NCI-H69 (cell line): ENCODE measurements at places on chromosomes 16 and 17.
A peak's percentile ranks its signal among the peaks of the same experiment; 100 is the strongest.

GRCh38 chr16:68396481-68396880 is 51.8 kb downstream of the SMPD3 start:
- peak; percentile 31 for DNase-seq

DNA sequence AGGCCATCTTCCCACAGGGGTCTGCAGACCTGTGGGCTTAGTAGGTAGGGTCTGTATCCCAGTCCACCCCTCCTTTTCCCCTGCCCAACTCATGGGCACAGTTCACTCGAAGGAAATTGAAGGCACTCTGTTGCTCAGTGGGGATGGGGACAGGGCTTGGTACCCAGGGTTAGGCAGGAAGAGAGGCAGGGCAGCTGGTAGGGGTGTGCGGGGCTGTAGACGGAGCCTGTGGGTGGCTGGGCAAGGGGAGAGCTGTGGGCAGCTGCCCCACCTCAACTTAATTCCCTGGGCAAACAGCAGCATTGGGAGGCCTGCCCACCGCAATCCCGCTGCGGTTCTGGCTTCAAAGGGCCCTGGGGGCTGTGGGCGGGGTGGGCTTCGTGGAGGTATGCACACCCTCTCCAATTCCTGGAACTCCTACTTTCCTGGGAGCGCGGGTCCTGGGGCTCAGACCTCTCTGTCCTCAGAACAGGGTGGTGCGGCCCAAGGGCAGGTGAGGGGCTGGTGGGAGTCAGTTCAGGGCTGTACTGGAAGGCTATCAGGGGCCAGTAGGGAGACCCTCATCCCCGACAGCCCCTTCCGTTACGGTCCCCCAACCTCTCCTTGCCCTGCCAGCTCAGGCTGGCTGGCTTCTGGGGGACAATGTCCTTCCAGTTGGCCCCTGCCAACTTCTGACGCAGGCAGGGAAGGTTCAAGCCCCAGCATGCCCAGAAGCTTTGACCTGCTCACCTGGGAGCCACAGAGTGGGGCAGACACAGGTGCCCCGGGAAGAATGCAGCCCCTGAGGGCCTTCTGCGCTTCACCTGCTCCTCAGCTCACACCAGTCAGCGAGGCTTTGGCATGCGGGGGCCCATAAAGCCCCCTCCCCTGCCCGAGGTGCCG is 9.1 kb downstream of the FOXJ1 start:
- no peak for DNase-seq

GRCh38 chr17:43936434-43936833 is 5.8 kb downstream of the PPY start:
- DNase-seq, result no peak

DNA sequence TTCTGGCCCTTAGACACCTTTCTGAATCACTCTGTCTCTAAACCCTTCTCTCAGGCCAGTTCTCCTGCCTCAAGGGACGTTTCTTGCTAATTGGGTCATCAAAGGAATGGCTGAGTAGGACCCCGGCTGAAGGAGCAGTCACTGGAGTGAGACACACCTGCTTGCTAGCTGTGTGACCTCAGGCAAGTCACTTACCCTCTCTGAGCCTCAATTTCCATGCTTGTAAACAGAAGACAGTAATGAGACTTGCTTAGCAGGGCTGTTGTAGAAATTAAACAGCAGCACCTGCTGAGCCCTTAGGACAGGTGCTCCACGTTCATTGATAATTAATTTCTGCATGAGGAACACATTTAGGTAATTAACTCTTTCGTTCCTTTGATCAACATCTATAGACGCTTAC is 6.8 kb downstream of the CIBAR2 start:
- DNase-seq, result no peak

- no peak for DNase-seq
Measured at GRCh38 chr16:80707686-80708085, 96.7 kb downstream of the CDYL2 start.

- DNase-seq, result no peak
Measured at GRCh38 chr17:77694391-77695363, 263.8 kb upstream of the TNRC6C start.

DNA sequence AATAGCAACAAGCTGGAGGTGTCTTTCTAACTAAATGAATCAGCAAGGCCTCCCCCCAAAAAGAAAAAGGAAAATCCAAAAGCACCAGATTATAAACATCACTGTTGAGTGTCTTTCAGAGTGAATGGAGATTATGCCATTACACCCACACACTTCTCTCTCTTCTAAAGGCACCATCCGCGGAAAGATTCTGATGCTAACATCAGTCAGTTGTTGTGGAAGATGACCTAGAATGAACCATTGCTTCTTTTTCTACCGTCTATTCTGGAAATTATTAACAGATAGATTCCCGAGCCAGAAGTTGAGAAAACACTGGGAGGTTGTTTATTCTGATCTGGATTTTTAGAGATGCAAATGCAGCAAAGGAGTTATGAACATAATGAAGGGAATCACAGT is 60.9 kb upstream of the FAM20A start:
- DNase-seq, result no peak

DNA sequence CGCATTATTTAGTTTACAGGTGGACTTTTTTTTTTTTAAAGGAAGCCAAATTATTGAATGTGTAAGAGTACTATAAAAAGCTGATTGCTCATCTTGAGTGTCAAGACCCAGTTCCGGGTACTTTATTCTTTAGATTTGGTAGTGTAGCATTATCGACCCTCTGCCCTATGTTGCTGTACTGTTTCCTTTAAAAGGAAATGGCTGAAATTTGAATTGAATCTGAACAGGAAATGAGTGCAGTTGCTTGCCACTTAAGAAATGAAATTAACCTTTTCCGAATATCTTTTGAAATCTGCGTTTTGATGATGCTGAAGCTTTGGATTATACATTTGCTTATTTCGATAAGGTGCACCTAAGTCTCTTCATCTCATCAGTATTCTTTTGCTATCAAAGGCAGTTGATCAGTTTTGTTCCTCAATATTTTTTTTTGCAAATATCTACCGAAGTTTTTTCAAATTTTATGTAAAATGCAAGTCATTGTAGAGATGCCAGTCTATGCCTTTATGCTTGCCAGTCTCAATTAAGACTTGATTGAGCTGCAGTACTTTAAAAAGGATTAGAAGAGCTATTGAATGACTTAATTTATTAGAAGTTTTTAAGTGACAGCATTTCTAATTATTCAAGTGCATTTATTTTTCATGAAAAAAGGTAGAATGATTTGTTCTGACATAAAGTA is 1.8 kb downstream of the GGNBP2 start:
- peak; percentile 43 for DNase-seq

- peak; percentile 69 for DNase-seq
Measured at GRCh38 chr16:31105677-31106213, 2.4 kb upstream of the BCKDK start.

DNA sequence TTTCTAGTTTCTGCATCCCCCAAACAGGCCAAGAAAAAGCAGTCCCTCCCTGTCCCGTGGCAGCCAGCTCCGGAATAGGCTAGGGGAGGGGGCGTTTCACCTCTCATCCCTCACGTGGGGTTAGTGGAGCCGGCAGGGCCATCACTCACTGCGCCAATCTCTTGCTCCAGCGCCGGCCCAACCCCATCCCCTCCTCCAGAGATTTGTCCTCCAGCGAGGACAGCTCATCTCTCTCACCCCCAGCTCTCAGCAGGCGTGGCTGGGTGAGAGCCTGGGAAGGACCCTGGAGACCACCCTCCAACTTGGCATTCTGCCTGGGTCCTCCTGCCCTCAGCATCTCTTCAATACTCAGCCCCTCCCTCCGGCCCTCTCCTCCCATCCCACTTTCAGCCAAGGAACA is 74.1 kb downstream of the TMEM132E start:
- DNase-seq, result no peak

- DNase-seq, result peak; percentile 94
Measured at GRCh38 chr17:72031219-72031884, 89.5 kb upstream of the SOX9 start.

DNA sequence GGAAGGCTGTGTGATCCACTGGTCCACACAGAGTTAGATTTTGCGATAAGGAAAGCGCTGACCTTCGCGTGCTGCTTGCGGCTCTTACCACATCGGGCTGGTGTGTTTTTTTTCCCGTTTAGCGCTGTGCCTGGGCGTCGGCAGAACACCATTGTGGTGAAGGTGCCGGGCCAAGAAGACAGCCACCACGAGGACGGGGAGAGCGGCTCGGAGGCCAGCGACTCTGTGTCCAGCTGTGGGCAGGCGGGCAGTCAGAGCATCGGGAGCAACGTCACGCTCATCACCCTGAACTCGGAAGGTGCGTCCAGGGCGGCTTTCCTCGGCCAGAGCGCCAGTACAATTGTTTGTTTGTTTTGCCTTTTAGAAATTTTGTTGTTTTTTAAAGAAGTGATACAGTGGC is 54.7 kb downstream of the BANP start:
- DNase-seq, result no peak

- DNase-seq, result no peak
Measured at GRCh38 chr17:74659889-74660288, 36.4 kb upstream of the CD300E start.

DNA sequence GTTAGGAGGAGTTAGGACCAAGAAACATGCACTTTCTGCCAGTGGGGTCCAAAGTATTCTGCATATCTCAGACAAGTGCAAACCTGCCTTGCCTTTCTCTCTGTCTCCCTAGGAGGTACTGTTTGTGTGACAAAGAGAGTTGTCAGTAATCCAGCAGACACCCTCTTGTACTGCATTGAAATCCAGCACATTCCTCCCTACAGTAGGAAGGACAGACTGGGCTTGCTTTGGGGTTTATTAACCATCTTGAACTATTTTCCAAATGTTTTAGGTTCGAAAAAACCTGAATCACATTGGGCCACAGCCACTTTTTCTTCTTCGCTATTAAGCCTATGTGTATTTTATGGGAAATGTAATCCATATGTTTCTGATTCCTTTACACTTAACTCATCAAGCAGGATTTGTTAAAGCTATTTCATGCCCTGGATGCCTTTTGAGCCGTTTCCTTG is 204.2 kb upstream of the KCNJ16 start:
- peak; percentile 54 for DNase-seq

GRCh38 chr16:89572073-89572484 is 3.5 kb upstream of the CPNE7 start:
- DNase-seq, result no peak

GRCh38 chr17:38702916-38703741 is 1.9 kb upstream of the MLLT6 start:
- DNase-seq, result peak; percentile 52

GRCh38 chr16:79587296-79587695 is 13.2 kb downstream of the MAF start:
- no peak for DNase-seq

DNA sequence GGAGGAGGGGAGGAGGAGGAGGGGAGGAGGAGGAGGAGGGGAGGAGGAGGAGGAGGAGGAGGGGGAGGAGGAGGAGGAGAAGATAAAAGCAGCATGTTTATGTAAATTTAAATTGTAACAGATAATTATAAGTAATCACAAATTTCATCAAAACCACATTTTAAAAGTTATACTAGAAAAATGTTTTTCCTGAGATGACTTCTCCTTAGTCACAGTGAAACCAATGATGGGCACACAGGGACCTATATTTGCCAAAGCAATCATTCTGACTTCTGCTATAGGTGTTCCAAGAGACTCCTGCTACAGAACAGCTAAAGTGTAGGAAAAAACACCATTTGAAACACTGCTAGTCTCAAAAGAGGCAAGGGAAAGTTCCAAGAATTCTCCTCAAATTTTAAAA is 66.4 kb downstream of the CEP95 start:
- DNase-seq, result no peak

DNA sequence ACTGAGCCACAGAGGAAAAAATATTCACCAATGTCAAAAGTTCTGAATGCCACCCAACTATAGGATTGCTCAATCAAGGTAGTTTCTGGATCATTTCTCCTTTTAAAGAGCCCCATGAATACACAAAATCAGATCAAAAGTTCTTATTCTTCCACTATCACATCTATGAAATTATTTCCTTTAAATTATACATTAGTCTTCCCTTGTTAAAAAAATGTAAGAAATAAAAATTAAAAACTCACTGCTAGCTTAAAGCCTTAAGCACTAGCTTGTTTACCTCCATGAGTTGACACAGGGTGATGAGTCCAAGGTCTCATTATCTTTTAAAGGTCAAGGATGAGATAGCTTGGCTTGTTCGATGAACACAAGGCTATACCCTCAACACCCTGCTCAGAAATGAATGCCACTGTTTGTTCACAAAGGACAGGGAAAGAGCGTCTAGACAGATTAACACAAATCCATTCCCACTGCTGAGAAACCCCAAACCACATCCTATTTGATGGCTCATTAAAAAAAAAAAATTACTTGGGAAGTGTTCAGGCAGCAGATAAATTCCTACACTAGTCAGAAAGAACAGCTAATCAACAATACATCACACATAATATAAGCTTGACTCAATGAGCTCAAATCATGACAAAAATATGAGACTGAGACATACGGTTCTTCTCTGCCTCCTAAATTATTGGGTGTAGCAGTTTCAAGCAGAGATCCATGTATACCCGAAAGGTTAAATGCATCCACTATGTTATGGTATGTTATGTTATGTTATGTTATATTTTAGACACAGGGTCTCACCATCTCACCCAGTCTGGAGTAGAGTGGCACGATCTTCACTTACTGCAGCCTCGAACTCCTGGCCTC is 118.9 kb downstream of the PARN start:
- no peak for DNase-seq

DNA sequence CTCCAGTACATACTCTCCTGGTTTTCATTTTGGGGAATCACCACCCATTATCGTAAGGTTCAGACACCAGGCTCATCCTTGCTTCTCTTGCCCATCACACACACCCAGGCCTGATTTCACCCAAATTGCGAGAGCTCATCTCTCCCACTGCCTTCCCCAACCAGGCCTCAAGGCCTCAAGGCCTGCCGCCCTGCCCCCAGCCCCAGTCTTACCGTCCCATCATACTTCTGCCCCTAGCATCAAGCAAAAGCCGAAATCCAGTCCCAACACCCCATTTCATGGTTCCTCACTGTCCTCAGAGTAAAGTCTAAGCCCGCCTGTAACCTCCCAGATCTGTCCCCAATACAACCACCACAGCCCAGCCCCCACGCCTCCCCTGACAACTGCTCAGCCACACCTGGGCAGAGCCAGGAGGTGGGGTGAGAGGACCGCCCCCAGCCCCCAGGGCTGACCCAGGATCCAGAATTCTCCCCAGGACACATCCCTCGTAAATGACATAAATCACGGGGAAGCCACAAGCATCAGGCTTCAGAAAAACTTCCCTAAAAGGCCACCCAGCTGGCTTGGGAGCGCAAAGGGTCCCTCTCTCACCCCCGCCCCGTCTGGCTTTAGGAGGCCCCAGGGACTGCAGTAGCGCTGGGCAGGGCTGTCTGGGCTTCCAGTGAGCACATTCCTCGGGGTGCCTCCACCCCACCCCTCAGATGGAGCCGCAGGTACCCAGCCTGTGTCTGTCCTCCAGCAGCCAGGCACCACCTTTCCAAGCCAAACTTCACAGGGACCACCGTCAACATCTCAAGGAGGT is 9.6 kb upstream of the P2RX1 start:
- DNase-seq, result no peak

GRCh38 chr16:47600376-47600775 is 139.2 kb downstream of the PHKB start:
- no peak for DNase-seq

DNA sequence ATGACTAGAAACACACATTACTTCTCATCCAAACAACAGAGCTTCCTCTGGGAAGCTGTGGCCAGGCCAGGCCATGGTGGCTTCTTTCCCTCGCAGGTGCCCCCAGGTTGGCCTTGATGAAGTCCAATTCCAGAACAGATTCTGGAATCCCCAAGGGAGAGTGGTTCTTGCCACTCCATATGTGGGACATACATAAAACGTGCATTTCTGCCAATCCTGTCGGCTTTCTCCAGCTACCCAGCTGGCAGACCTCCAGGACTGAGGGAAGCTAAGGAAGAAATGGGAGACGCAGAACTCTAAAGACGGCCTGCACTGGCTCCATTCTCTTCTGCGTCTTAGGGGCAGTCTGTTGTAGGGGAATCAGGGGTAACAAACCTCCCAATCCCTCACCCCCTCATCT is 219.2 kb upstream of the CDH5 start:
- DNase-seq, result no peak

- DNase-seq, result no peak
Measured at GRCh38 chr16:31354394-31355291, at the start of gene ITGAX. ITGAX (plus strand) TSS chr16:31355176; CDS start chr16:31355255, 79 bp downstream.
